ENCODE measurements at places on chromosomes 12 and 14.

GRCh38 chr14:72709916-72710611 is 183.8 kb downstream of the DPF3 start:
- no peak for DNase-seq

GRCh38 chr14:70113211-70113610 is 75.5 kb downstream of the SLC8A3 start:
- no peak for DNase-seq

GRCh38 chr14:32352631-32353030 is 23.5 kb downstream of the AKAP6 start:
- no peak for DNase-seq

GRCh38 chr12:1719139-1719538 is 28.3 kb downstream of the ADIPOR2 start:
- DNase-seq = no peak

DNA sequence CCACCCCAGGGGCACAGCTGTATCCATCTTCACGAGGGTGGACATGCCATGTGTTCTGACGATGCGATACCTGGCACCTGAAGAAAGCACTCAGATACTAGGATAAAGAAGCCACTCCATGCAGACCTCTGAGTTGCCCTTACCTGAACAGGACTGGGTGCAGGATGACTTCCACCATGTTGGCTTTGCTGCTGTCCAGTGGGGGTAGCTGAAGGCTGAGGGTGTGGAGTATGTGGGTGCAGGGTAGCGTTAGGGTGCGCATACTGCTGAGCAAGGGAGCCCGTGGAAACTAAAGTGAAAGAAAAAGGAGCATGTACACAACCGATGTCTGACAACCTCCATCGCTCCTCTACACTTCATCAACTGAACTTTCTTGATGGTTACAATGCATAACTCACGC is 51.3 kb downstream of the SH2B3 start:
- no peak for DNase-seq

DNA sequence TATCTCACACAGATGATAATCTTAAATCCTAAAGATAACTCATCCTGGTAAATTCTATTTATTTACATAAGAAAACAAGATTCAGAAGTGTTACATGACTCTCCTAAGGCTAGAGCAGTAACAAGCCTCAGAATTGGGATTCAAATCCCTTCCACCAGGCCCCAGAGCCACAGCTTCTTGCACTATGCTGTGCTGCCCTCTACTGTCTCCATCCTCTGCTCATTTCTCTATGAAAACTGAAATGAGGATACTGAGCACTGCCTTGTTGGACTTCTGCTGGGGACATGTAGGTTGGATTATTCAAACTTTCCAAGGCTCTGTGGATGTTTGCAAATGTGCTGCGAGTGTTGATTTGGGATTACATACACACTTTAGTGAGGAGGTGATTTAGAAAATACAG is 23.5 kb upstream of the C12orf50 start:
- peak; percentile 12 for DNase-seq

DNA sequence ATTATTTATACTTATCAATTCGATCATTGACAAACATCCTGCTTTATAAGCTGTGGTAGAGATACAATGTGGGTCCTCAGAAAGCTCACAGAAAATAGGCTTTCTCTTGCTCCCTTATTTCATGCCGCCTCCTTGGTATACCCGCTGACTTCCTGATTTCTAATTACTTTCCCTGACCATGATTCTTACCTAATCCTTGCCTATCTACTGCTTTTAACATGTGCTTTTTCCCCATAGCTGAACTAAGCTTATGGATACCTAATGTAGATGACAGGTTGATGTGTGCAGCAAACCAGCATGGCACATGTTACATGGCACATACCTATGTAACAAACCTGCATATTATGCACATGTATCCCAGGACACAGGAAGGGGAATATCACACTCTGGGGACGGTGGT is 65.1 kb downstream of the ITPR2 start:
- no peak for DNase-seq

GRCh38 chr12:108016022-108016564 is 113.0 kb upstream of the WSCD2 start:
- no peak for DNase-seq

DNA sequence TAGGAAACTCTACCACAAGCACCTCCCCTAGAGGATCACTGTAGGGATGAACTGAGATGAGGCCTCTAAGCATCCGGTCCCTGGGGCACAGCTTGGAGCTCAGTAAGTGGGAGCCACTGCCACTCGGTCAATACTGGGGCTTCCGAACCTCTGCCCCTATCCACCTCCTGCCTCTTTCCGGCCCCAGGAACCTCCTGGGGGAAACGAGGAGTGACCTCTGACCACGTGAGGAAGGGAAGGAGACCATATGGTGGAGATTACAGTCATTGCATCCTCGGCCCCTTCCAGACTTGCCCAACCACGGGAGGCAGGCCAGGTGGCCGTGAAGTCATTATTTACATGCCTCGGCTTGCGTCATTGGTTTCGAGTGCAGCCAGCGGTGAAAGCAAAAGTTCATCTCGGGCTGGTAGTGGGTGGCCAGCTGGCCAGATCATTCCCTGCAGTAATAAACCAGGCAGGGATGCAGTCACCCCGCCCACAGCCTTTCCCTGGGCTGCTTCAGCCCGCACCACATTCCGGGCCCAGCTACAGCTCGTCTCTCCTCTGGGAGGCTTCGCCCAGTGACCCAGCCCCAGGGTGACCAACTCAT is 65.4 kb downstream of the C14orf132 start:
- DNase-seq = no peak

DNA sequence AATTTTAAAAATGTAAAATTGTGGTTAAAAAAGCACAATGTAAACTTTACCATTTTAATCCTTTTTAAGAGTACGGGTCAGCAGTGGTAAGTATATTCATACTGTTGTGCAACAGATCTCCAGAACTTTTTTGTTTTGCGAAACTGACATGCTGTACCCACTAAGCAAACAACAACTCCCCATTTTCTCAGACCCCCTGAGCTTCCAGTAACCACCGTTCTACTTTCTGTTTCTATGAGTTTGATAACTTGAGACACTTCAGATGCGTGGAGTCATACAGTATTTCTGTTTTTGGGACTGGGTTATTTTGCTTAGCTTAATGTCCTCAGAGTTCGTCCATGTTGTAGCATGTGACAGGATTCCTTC is 38.0 kb downstream of the CHST11 start:
- DNase-seq = peak; percentile 50

DNA sequence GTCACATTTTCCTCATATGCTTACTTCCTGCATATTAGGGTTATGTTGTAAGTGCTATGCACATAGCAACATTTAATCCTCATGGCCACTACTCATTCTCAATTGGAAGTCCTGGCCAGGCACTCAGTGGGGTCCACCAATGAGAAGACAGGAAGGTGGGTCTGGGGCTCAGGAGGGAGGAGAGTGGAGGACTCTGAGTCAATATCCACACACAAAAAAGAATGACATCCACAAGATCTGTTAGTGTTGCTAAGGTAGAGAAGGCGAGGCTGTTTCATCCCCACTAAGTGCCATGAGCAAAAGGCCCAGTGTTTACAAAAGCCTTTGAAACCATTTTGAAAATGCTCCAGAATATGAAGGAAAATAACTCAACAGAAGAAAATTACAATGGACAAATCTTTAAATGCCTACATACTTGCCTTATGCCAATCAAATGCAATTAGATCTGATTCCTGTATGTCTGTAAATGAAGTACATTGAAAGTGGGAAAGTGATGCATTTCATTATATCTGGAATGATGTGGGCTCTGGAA is 53.9 kb downstream of the EID3 start:
- no peak for DNase-seq

- no peak for DNase-seq
Observed at GRCh38 chr12:2170376-2170775, 117.6 kb downstream of the CACNA1C start.

DNA sequence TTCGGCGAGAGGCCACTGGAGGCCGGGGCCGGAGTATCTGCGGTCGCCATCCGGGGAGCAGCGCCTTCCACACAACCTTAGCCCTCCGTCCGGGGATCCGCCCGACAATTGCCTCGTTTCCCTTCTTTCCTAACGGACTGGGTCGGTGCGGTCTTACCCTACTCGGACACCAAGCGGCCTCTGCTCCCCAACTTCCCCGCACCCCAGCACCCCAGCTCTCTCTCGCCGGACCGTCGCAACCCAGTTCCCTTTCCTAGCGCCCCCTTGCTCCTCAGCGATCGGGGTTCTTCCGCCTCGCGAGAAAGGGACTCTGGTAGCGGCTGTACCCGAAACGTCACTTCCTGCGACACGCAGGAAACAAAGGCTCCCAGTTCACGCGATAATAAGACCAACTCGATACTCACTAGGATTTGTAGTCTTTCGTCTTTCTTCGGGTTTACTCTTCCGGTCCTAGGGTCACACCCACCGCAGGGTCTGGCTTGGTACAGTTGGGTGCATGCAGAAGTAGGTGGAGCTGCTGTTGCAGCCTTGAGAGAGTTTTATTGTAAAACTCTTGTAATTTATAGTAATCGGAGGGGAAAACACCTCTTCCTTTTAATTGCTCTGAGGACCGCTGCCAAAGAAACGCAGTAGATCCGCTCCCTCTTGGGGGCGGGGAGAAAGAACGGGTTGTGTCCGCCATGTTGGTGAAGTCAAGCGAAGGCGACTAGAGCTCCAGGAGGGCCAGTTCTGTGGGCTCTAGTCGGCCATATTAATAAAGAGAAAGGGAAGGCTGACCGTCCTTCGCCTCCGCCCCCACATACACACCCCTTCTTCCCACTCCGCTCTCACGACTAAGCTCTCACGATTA is at the start of the genes THAP2 and ZFC3H1:
THAP2 (plus strand) TSS at position 741 of the 850 bp plus-strand sequence. CDS start 209 bp downstream, outside the sequence.
ZFC3H1 (minus strand) TSS at position 288 of the 850 bp plus-strand sequence; CDS start at position 50, 238 bp downstream.
- peak; percentile 97 for DNase-seq

GRCh38 chr12:105256011-105256410 is 20.0 kb upstream of the APPL2 start:
- no peak for DNase-seq

DNA sequence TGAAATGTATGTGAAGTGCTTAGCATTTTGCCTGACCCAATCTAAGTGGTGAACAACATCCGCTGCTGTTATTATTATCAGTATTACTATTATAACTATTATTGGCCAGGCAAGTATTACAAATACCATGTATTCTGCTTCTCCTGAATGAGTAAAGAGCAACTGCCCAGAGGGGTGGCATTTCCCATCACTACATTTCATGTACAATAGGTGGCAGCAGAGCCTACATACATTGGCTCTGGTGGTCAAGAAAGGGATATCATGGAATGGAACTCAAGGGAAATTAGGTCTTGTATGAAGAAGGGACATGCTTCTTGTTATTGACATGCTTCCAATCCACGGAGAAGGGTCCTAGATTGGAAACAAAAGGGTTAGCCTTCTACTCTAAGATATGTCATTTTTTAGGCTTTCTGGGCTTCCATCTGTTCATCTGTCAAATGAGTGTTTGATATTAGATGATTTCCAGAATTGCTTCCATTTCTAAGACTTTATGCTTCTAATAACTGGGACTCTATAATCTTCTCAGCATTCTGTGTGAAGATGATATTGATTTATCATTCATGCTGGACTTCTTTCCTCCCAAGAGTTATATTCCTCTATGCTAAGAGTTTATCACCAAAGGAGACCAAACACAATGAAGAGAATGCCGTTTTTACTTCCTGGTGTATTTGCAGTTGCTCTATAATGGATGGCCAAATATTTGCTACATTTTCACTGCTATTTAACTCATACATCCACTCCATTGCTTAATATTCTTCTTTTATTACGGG is 239.1 kb downstream of the SSPN start:
- DNase-seq = peak; percentile 9

DNA sequence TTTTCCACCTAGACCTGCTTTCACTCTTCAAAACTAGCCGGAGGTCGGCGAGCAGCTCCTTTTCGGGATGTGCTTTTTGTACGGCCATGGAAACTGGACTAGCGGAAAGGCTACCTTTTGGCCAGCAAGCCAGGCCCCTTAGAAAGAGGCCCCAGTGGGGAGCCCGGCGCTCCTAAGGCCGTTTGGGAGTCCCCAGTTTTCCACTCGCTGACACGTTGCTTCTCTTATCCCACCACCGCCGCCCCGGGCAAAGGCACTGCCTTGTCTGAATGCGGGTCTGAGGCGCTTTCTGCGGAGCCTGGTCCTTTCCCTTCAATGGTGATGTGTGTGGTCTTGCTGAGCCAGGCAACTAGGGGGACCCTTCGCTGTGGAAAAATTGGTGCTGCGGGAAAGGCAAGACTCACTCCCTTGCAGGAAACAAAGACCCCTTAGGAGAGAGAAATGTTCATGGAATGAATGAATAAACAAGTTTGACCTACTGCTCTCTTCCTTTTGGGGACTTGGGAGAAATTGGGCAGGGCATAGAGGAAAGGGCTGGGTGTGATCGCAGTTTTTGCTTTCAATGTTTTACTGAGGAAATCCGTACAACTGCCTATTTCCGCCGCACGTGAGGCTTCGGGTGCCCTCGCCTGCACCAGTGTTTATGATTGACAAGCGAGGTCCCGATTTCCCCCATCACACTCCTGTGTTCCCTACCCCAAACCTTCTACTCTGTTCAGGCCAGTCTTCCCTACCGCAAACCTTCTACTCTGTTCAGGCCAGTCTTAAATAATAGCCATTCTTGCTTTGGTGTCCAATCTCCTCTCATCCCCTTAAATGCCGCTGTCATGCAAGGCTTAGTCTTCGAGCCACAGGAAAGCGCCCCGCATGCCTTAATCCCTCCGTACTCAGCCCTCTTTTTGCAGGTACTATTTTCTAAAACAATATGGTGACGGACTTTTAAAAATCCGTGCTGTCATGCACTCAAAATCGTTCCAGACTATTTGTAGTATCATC is 1.0 kb upstream of the SLC38A2 start:
- DNase-seq = peak; percentile 46

GRCh38 chr12:127174881-127175280 is 1092.1 kb upstream of the TMEM132C start:
- DNase-seq = no peak

DNA sequence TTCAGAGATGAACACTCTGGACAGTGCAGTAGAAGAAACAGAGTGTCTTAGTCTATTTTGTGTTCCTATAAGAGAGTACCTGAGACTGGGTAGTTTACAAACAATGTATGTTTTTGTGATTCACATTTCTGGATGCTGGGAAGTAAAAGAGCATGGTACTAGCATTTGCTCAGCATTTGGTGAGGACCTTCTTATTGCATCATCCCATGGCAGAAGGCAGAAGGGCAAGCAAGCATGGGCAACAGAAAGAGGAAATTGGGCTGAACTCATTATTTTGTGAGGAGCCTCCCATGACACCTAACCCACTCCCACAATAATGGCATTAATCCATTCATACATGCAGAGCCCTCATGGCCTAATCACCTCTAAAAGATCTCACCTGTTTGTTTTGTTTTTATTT is 8.0 kb downstream of the ANKS1B start:
- no peak for DNase-seq

DNA sequence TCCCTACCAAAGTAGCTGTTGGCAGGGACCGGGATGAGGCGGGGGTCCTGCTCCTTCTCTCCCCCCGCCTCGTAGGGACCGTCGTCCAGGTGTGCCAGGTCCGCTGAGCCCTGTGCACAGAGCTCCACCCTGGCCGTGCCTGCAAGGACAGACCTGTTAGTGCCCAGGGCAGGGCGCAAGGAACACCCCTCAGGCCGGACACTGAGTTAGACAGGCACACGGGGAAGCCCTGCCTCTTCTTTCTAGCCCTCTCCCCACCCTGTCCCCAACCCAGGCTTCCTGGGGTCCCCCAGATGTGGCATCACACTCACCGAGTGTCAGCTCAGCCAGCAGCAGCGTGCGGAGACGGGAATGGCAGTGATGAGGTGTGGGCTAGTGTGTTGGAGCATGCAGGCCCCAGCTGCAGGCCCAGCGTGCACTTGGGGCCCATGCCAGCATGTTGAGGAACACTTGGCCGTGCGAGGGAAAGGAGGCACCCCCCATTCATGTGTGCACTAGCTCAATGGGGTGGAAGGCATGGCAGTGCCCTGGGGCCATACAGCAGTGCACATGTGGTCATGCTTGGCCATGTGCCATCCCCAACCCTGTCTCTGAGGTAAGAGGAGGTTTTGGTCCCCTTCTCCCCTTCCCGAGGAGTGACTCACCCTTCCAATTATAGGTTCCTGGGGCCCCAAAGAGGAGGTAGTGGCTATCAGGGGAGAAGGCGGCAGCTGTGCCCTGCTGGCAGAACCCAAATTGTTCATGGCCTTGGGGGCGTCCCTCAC is 7.3 kb downstream of the ITGA7 start:
- DNase-seq = no peak
